ENCODE measurements at places on chromosomes 7 and 10.

DNA sequence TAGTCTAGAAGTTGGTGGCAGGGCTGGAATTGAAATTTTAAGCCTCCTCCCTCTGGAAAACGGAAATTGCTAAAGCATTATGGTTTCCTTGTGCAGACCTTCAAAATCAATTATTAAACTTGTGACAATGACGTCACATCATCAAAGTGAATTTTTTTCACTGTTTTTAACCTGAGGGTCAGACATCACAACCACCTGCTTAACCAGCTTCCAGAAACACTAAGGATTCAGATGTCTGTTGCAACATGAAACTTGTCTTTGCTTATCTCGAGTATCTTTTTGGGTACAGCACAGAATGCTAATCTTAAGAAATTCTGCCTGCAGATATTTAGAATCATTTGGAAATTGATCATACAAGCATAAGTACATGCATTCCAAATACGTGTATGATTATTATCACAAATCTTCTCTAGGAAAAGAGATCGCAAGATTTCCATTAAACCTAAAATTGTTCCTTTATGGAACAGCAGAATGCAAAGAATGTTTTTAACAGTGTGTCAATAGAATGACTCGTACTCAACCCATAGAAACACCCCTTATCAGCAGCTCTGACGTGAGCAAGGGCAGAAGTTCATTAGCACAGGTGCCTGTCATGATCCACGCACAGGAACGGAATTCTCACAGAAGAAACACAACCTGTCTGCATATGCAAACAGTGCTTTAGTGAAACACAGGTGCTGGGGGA lies 4.1 kb upstream of the GTPBP4 start:
- DNase-seq = no peak

DNA sequence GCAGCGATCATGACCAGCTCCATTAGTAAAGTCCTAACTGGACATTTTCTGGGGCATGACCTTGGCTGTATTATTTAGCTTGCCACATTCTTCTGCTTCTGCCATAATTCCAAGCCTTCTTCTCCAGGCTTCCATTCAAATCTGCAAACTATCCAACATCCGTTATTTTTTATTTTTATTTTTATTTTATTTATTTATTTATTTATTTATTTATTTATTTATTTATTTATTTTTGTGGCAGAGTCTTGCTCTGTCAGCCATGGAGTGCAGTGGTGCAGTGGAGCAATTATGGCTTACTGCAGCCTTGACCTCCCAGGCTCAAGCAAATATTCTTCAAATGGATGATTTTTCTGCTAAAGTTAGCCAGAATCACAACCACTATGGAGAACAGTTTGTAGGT lies 187.2 kb upstream of the CDK1 start:
- no peak for DNase-seq

DNA sequence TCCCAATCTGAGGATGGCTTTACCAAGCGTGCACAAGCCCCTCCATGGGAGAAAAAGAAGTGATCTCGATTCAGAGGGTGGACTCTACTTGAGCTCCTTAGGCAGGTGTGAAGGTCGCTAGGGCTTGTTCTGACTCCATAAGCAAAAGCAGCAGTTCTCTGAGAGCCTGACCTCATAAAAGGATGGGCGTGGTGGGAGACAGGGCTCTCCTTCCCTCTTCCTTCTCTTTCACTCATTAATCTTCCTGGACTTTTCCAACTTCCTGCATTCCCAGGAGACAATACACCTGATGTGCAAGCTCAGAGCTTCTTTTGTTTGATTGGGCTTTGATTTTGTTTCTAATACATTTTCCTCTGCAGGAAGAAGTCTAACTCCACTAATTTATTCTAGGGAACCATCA lies 22.3 kb upstream of the TMEM72 start:
- DNase-seq = no peak

DNA sequence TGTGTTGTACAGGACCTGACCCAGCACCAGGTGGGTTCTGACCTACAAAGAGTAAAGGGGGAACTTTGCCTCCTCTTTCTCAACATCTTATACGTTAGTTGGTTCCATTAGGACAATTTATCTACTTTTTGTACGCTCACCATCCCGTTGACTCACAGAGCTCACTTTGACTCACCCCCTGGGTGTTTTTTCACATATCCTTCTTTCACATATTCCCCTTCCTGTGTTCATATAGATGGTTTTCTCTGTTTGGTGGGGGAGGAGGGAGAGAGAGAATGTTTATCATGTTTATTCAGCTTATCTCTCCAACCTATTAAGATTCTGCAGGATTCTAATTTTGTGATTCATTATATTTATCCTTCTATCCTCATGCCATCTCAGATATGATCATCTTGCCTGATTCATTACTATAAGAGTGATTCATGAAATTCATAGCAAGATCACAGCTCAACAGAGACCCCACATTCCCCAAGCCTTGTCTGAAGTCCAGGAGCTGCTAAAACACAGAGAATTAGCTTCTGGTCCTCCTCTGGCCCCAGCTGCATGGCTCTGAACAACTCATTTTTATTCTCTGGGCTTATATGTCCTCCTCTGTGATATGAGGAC lies 37.2 kb downstream of the PRSS2 start:
- no peak for DNase-seq

DNA sequence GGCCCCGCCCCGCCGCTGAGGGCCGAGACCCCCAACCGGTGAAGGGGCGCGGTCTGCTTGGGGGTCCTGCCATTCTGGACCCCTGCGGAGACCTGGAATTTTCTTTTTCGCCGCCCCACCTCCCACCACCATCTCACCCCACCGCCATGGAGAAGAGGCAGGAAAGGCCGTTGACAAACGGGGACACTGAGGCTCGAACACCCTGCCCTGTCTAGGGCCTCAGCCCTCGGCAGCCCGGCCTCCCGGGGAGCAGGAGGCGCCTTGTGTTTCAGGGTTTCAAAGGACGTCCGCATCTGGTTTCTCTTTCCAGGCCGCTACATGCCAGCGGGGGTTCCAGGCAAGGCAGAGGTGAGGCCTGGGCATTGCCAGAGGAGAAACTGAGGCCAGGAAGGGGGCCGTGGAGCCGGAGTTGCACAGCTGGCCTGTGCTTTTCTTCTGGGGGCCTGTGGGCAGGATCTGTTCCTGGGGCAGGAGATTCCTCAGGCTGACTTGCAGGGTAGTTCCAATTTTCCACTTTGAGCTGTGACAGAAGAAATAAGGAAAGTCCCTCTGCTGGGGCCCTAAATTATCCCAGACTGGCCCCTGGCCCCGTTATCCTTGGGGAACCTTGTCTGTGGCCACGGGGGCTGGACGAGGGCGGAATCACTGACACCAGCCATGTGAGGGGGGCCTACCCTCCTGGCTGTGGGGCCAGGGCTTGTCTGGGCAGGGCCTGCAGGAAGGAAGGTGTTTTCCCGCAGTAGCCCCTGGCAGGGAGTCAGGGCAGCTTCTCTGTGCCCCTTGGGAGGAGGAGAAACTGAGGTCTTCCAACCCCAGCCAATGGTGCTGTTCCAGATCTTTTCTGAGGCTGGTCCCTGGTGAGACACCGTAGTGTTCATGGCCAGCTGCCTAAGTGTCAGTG lies 900 bp upstream of the MICALL2 start:
- DNase-seq = no peak

DNA sequence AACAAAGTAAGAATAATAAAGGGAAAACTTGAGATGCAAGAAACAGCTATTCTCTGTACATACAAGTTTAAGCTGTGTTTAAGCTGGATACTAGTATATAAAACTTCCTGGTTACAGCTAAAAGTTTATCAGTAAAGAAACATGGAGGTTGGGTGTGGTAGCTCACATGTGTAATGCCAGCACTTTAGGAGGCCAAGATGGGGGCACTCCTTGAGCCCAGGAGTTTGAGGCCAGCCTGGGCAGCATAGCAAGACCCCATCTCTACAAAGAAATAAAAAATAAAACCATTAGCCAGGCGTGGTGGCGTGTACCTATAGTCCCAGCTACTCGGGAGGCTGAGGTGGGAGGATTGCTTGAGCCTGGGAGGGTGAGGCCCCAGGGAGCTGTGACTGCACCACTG lies 3.2 kb downstream of the RSU1 start:
- DNase-seq = no peak

DNA sequence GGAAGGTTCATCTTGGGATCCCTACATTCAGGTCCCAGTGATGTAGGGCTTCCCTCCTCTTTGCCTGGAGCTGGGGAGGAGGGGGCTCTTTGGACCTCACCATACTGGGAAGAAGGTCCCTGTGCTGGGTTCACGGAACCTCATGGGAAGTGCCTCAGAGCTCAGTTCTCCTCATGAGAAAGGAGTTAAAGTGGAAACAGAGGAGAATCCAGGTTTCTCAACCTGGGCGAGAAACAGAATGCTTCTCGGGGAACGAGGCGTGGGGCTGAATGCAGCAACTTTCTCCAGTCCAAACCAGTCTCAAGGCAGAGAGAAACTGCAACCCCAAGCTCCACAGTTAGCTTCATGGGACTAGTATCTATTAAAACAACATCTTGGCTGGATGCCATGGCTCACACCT lies 382.7 kb upstream of the FOXK1 start:
- DNase-seq = no peak

DNA sequence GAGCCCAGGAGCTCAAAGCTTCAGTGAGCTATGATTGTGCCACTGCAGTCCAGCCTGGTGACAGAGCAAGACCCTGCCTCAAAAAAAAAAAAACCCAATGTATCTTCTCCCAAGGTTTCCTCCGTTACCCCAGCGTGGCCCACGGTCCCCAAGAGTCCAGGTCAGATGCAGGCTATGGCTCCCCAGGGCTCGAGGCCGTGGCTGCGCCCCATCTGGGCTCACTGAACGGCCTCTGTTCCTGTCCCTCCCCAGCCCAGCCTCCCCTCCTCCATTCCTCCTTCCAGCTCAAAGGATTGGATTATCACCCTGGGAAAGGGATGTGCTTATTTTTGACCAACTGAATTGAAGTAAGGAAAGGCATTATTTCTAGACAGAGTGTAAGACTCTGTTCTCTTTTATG lies 31.0 kb downstream of the STK32C start:
- no peak for DNase-seq

DNA sequence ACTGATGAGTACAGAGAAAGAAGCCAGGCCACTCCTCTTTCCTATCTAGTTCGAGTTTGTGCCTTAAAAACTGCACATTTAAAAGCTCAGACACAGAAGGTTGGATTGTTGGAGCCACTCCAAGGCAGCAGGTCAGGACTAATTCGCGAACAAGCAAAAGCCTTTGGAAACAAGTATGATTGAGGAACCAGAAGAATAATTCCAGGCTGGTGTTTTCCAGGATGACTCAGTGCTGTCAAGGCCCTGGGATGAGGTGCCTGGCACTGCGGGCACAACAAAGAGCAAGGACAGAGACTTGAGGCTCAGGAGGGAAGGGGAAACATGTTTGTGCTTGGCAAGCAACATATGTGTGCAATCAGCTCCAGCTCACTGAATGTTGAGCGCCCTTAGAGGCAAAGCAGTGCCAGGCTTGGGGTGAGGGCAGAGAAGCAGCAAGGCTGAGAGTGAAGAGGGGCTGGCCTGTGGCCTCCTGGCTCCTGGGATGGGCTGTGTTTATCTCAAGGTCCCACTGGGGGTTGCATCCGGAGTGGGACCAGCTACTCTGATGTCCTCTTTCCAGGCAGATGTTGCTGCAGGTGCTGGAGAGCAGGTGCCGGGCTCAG lies 44.1 kb downstream of the VSTM4 start:
- no peak for DNase-seq

- no peak for DNase-seq
Observed at GRCh38 chr7:134654104-134654775, 7.6 kb downstream of the BPGM start.

GRCh38 chr7:1859266-1860035 lies 189.4 kb downstream of the ELFN1 start:
- DNase-seq = no peak

GRCh38 chr7:50121286-50121685 lies 28.2 kb upstream of the ZPBP start:
- no peak for DNase-seq
